Left kidney (tissue), 8 donors: ENCODE measurements at places on chromosomes 6 and 20. TPM values are rescaled to one million over a fixed set of nuclear protein-coding genes. Genes with fewer than 3 reads are reported as not detected.

- no peak for DNase-seq
Observed at GRCh38 chr20:9330151-9330550, 184.2 kb upstream of the LAMP5 start.

The ZDHHC14 gene
- 19.1 TPM for polyA plus RNA-seq

DNA sequence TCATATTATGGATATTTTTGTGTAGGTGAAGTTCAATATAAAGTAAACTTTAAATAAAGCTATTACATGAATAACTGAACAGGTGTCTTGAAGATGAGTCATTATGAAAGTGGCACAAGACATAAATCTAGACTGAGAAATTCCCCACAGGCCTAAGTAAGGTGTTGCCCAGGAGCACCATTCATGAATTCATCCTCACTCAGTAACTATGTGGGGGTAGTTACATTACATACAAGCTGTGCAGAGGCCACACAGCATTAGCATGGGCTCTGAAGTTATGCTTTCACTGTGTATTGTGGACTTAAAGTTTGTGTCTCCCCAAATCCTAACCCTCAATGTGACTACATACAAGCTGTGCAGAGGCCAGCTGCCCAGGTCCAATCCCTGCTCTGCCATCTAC lies 65.9 kb downstream of the BCAS1 start:
- no peak for DNase-seq

DNA sequence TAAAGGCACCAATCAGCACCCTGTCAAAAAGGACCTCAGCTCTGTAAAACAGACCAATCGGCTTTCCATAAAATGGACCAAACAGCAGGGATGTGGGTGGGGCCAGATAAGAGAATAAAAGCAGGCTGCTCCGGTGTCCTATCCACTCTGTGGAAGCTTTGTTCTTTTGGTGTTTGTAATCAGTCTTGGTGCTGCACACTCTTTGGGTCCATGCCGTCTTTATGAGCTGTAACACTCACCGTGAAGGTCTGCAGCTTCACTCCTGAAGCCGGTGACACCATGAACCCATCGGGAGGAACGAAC lies 7.3 kb upstream of the PXDC1 start:
- no peak for DNase-seq

The SIM1 gene
- 29.8 TPM for polyA plus RNA-seq
